ENCODE measurements at places on chromosomes 16 and 17. TPM values are rescaled to one million over a fixed set of nuclear protein-coding genes. Genes with fewer than 3 reads are reported as not detected.

- peak; percentile 39 for ATAC-seq
Measured at GRCh38 chr17:60327901-60328273, 64.0 kb downstream of the USP32 start.

GRCh38 chr17:32904891-32905290, 23.1 kb upstream of the TMEM98 start:
- ATAC-seq: no peak

- no peak for ATAC-seq
Measured at GRCh38 chr17:78281249-78281845, 49.9 kb downstream of the TMEM235 start.

GRCh38 chr17:16044487-16044886, 44.9 kb downstream of the TTC19 start:
- ATAC-seq: peak; percentile 72

DNA sequence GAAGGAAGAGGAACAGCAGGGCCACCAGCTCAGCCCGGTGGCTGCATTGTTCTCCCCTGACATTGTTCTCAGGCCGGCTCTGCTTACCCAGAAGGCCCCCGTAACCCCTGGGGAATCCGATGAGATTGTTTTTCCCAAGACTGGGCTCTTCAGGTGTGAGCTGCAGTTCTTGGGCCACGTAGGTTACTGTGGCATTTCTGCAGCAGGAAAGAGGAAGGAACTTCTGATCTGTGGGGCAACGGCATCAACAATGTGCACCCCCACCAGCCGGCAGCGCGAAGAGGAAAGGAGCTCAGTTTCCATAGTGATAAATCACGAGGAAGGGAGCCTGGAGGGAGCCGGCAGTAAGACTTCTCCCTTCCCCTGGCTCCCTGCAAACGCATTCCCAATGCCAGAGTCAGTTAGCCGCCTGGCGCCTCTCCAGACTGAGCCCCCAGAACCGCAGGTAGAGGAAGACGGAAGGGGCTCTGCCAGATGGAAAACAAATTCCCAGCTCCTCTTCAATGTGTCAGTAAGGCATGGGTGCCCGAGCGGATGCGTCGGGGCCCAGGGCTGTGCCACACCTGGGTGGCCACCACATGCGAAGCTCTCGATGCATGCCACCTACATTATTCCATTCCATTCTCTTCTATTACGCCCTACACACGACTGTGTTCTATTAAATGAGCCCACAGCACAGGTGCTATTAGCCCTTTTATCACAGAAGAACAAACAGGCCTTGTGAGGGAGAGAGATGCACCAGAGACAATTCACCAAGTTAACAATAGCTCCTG, 21.5 kb upstream of the PECAM1 start:
- no peak for ATAC-seq

The CHST4 gene
- total RNA-seq: 0.21 TPM

The NOTUM gene
- 0.08 TPM for total RNA-seq

The KRT37 gene
- 0.05 TPM for total RNA-seq
